Hepatocyte (in vitro differentiated cells): ENCODE measurements at places on chromosomes 2 and 18.
A peak's percentile ranks its signal among the peaks of the same experiment; 100 is the strongest.

- H3K36me3 ChIP-seq: no peaks in the 10 kb centered on the region
- no peaks in the 10 kb centered on the region for H3K4me1 ChIP-seq
- no peak for DNase-seq
- no peak overlapping the region for H3K27ac ChIP-seq
- no peak overlapping the region for H3K4me3 ChIP-seq
- peaks cover 21% of the 10 kb centered on the region for H3K27me3 ChIP-seq
Measured at GRCh38 chr2:153875801-153876466, 4.2 kb downstream of the GALNT13 start.

GRCh38 chr2:20990442-20991430 lies 53.1 kb downstream of the APOB start:
- no peaks in the 10 kb centered on the region for H3K27me3 ChIP-seq
- H3K4me1 ChIP-seq: peaks cover 7% of the 10 kb centered on the region
- H3K27ac ChIP-seq: no peak overlapping the region
- H3K36me3 ChIP-seq: no peaks in the 10 kb centered on the region

DNA sequence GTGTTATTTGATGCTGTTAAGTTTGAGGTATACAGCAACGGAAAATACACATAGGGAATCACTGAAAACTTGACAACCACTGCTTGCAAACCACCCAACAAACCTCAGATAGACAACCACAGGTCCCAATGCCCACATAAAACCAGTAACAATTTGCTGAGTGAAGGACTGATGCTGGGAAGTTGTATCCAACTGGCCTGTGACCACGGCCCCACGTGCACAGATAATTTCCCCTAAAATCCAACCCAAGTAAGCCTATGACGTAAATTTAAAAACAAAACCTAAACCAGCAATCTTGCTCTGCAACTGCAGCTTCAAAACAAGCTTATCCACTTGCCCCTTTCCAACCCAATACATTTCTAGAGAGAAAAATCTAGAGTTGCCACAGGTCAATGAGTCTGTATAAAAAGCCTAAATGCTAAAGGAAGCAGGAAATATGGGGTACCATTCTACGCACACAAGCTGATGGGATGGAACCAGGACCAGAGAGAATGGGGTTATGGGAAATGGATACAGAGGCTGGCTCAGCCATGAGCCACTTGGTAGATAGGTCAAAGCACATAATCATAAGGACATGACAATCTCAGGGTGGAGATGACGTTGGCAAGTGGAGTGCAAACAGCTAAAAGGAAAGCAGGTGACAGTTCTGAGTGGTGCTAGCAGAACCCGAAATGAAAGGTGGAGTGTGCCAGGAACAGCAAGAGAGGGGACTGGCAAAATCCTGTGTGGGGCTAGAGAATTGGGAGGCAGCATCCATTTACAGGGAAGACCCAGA lies 27.8 kb upstream of the CREB1 start:
- no peak for DNase-seq
- H3K27me3 ChIP-seq: no peaks in the 10 kb centered on the region
- H3K27ac ChIP-seq: no peak overlapping the region
- H3K36me3 ChIP-seq: no peaks in the 10 kb centered on the region
- peaks cover 12% of the 10 kb centered on the region for H3K4me1 ChIP-seq

DNA sequence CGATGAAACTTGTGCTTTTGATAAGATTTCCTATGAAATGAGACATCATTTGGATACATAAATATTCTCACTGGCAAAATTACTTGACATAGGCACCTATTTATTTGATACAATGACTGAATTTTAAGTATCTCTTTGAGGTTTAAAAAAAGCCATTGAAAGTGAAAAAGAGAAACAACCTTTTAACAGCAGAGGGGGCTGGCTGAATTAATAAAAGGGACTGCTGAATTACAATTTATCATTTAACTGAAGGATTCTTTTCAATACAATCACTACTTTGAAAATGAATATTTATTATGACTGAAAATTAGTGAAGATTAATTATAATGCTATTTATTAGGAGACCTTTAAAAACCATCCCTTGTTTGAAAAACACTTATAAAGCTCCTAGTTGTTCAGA lies 335.3 kb downstream of the DLGAP1 start:
- no peak overlapping the region for H3K27ac ChIP-seq
- no peaks in the 10 kb centered on the region for H3K36me3 ChIP-seq
- no peak overlapping the region for H3K4me3 ChIP-seq
- no peaks in the 10 kb centered on the region for H3K4me1 ChIP-seq

DNA sequence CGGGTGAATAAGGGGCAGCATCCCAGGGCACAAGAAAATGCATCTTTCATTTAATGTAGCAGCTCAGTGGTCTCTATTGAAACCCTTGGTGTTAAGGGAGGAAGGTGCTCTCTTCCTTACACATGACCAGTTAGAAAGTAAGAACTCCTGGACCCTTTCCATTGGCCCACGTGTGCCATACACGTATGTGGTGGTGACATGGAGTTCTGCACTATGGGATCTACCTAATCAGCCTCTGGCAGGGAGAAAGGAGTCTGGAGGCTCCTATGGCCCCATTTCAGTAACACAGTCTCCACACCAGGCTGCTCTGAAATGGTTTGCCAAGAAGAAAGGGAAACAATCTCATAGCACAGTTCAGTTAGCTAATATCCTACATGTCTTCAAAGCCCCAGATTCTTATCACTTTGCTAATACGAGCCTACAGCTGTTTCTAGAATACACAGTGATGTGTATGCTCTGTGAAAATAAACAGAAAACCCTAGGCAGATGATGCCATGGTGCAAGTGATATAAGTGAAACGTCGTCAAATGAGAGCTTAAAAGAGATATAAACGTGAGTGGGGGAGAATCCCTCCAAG lies 7.0 kb downstream of the EFEMP1 start:
- H3K4me1 ChIP-seq: no peaks in the 10 kb centered on the region
- no peaks in the 10 kb centered on the region for H3K27me3 ChIP-seq
- no peaks in the 10 kb centered on the region for H3K36me3 ChIP-seq
- no peak overlapping the region for H3K4me3 ChIP-seq
- no peak overlapping the region for H3K27ac ChIP-seq

DNA sequence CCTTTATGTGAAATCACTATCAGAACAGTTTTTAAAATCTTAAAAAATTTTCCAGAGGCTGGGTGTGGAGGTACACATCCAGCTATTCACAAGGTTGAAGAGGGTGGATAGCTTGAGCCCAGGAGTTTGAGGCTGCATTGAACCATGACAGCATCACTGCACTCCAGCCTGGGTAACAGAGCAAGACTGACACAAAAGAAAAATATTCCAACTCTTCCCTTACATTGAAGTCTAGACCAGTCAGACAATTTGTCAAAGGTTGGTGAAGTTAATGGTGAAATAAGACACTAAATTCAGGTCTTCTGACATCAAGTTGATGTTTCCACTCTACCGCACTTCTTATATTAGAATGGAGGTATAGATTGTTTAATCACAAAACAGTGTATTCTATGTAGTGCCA lies 52.8 kb downstream of the HYCC2 start:
- H3K4me3 ChIP-seq: no peak overlapping the region
- H3K4me1 ChIP-seq: no peaks in the 10 kb centered on the region
- H3K27me3 ChIP-seq: no peaks in the 10 kb centered on the region
- no peak for DNase-seq
- H3K27ac ChIP-seq: no peak overlapping the region
- no peaks in the 10 kb centered on the region for H3K36me3 ChIP-seq

- H3K4me3 ChIP-seq: no peak overlapping the region
- no peaks in the 10 kb centered on the region for H3K36me3 ChIP-seq
- no peaks in the 10 kb centered on the region for H3K4me1 ChIP-seq
- no peak for DNase-seq
Measured at GRCh38 chr2:142472382-142472781, 341.6 kb upstream of the LRP1B start.

- H3K36me3 ChIP-seq: no peaks in the 10 kb centered on the region
- DNase-seq: no peak
- H3K27ac ChIP-seq: no peak overlapping the region
- no peak overlapping the region for H3K4me3 ChIP-seq
- no peaks in the 10 kb centered on the region for H3K27me3 ChIP-seq
Measured at GRCh38 chr18:71630696-71631095, 913.4 kb downstream of the CBLN2 start.

- peaks cover 3% of the 10 kb centered on the region for H3K4me1 ChIP-seq
- no peaks in the 10 kb centered on the region for H3K36me3 ChIP-seq
- DNase-seq: no peak
- peaks cover 6% of the 10 kb centered on the region for H3K27me3 ChIP-seq
Measured at GRCh38 chr2:126973745-126974144, 75.1 kb downstream of the TEX51 start.

DNA sequence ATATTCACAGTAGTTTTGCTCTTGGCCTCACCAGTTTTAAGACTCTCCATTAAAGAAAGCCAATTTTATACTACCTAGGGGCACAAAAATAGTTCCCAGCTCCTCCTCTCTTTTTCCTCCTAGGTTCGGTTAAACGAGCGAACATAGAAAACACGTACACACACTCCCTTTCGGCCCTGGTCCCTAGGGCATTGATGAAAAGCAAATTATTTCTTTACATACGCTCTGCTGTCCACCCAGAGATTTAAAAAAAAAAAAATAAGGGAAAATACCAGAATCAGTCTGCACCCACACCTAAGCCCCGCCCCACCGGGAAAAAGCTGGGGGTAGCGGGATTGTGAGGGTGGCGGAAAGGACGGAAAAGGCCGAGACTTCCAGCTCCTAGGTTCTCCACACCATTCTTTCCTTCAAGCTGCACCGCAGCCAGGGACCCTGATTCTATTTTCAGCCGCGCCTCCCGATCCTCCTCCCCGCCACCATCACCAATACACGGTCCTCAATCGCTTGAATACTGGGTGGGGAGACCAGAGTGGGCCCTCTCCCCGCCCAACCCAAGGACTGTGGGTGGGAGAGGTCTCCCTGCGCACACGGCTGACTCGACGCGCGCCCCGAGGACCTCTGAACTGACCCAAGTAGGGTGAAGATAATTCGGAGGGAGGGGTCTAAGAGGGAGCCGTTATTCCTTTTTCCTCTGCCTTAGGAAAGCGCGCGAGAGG lies 769 bp downstream of the ATF2 start:
- H3K4me3 ChIP-seq: peak overlapping the region; percentile 98
- DNase-seq: peak; percentile 61

GRCh38 chr2:170932948-170933347 lies 3.9 kb downstream of the GORASP2 start:
- no peak overlapping the region for H3K4me3 ChIP-seq
- H3K27ac ChIP-seq: no peak overlapping the region
- no peak for DNase-seq
- peaks cover 12% of the 10 kb centered on the region for H3K4me1 ChIP-seq

- H3K36me3 ChIP-seq: no peaks in the 10 kb centered on the region
- peaks cover 33% of the 10 kb centered on the region for H3K4me1 ChIP-seq
- H3K4me3 ChIP-seq: no peak overlapping the region
- no peak overlapping the region for H3K27ac ChIP-seq
- H3K27me3 ChIP-seq: no peaks in the 10 kb centered on the region
Measured at GRCh38 chr18:10135302-10135926, 221.6 kb downstream of the VAPA start.

- H3K36me3 ChIP-seq: no peaks in the 10 kb centered on the region
- no peak overlapping the region for H3K4me3 ChIP-seq
- no peaks in the 10 kb centered on the region for H3K4me1 ChIP-seq
- H3K27ac ChIP-seq: no peak overlapping the region
- H3K27me3 ChIP-seq: no peaks in the 10 kb centered on the region
Measured at GRCh38 chr18:41881285-41881684, 73.7 kb upstream of the PIK3C3 start.

DNA sequence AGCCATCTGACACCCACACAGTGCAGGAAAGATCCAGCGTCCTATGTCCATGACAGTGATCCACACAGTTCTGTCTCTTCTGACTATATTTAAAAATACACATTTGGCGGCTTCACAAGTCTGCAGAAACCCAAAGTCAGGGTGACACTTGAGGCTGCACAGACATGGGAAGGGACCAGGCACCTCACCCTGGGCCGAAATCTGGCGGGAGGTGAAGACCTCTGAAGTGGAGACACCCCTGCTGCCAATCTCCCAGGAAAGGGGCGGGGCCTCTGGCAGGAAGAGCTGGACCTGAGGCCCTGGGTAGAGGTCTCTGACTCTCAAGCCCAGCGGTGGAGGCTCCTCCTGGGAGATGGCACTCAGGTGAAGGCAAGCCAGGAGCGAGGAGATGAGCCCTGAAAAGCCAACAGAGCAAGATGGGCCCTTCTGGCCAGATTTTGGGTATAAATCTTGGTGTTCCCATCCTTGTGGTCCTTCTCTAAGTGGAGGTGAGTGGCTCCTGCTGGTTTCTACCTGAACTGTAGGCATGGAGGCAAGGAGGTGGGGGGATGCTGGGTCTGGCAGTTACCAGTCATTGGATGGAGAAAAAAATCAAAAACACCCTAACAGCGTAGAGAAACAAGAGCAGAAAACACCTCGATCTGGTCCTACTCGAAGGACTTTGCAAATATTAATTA lies 248.4 kb downstream of the HDAC4 start:
- no peak for DNase-seq
- H3K27ac ChIP-seq: no peak overlapping the region
- no peaks in the 10 kb centered on the region for H3K4me1 ChIP-seq
- no peaks in the 10 kb centered on the region for H3K27me3 ChIP-seq

DNA sequence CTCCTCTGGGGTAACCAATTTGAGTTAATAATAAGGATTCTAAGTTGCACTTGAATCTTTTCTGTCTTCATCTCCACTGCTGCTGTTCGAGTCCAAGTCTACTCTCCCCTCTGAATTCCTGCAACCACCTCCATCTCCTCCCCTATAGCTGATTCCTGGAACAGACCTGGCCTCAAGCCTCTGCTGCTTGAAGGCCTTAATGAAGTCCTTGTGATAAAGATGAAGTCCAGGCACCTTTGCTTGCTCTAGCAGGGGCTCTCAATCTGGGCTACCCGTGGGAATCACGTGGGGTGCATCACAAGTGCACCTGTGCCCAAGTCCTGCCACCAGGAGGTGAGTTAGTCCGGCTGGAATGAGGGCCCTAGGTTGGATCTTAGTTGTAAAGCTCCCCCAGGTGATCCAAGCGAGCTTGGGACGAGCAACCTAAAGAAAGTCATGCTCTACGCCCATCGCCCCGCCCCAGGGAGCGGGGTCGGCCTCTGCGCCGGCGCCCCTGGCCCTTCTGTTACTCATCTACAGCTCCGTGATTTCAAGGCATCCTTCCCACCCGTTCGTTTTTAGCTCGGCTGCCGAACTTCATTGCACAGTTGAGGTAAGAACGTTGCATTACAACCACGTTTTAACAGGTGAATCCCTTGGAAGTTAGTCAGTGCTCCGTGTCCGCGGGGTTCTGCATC lies 905 bp upstream of the IAH1 start:
- no peaks in the 10 kb centered on the region for H3K36me3 ChIP-seq
- H3K27ac ChIP-seq: peak overlapping the region; percentile 83
- peak overlapping the region; percentile 59 for H3K4me3 ChIP-seq
- no peaks in the 10 kb centered on the region for H3K27me3 ChIP-seq
- H3K4me1 ChIP-seq: no peaks in the 10 kb centered on the region

DNA sequence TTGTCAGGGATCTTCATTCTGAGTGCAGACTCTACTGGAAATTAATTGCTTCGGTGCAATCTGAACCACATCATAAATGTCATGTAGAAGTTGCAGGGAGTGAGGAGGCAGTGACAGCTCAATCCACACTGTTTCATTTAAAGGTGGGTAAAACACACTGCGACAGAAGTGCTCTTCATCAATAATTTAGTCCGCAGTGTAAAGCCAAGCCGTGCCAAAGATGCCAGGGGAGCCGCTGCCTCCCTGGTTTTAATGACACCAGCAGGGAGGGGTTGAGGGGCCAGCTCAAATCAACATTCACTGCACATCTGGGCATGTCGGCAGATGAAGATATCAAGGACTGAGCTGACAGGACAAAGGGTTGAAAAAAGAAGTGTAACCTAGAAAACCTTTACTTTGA lies 305.7 kb upstream of the VRK2 start:
- no peak for DNase-seq
- H3K27ac ChIP-seq: no peak overlapping the region
- no peak overlapping the region for H3K4me3 ChIP-seq
- no peaks in the 10 kb centered on the region for H3K27me3 ChIP-seq
- H3K36me3 ChIP-seq: no peaks in the 10 kb centered on the region

- no peaks in the 10 kb centered on the region for H3K36me3 ChIP-seq
- H3K4me3 ChIP-seq: no peak overlapping the region
- peaks cover 17% of the 10 kb centered on the region for H3K4me1 ChIP-seq
- DNase-seq: peak; percentile 11
- no peak overlapping the region for H3K27ac ChIP-seq
Measured at GRCh38 chr2:146917431-146918042, 927.3 kb upstream of the ACVR2A start.
